Articular chondrocyte of knee joint (primary cell): ENCODE measurements at places on chromosomes 7 and 10. TPM values are rescaled to one million over a fixed set of nuclear protein-coding genes. Genes with fewer than 3 reads are reported as not detected.

PRR15 gene
- total RNA-seq: not detected in 2 replicates

TMEM196 gene
- total RNA-seq: 0.11 and 0.13 TPM in 2 replicates

NUP42 gene
- 28.0 and 37.2 TPM in 2 replicates for total RNA-seq

ADAMTS14 gene
- total RNA-seq: 0.86 and 0.91 TPM in 2 replicates

GRM8 gene
- not detected in 2 replicates for total RNA-seq

MSMB gene
- total RNA-seq: not detected in 2 replicates

ITPRID1 gene
- total RNA-seq: not detected in 2 replicates

NPSR1 gene
- total RNA-seq: not detected in 2 replicates

TRIL gene
- 0.13 and 0.22 TPM in 2 replicates for total RNA-seq

NCF1 gene
- total RNA-seq: not detected in 2 replicates

GRID2IP gene
- total RNA-seq: under 0.01 and 0.11 TPM in 2 replicates

CDK1 gene
- total RNA-seq: 24.0 and 32.9 TPM in 2 replicates

EGR2 gene
- total RNA-seq: 0.13 and 0.86 TPM in 2 replicates

CPA2 gene
- total RNA-seq: 0.26 and 0.43 TPM in 2 replicates

CHN2 gene
- total RNA-seq: 0.32 TPM in 1 of 2 replicates, not detected in the other

LIPK gene
- total RNA-seq: not detected in 2 replicates

PGAM2 gene
- 0.32 and 0.65 TPM in 2 replicates for total RNA-seq

CASTOR2 gene
- total RNA-seq: 17.3 and 21.7 TPM in 2 replicates

MACC1 gene
- 0.13 and 0.22 TPM in 2 replicates for total RNA-seq

TMEM176A gene
- total RNA-seq: not detected in 2 replicates

INSYN2A gene
- total RNA-seq: 0.13 TPM in 1 of 2 replicates, not detected in the other

PTF1A gene
- not detected in 2 replicates for total RNA-seq

AP1S1 gene
- total RNA-seq: 71.2 and 96.6 TPM in 2 replicates

C7orf33 gene
- total RNA-seq: not detected in 2 replicates

CYP26C1 gene
- 0.11 and 0.26 TPM in 2 replicates for total RNA-seq

NKX2-3 gene
- not detected in 2 replicates for total RNA-seq

TRIM74 gene
- total RNA-seq: 0.13 TPM in 1 of 2 replicates, not detected in the other

HMX2 gene
- total RNA-seq: not detected in 2 replicates

C7orf57 gene
- total RNA-seq: under 0.01 TPM in 1 of 2 replicates, not detected in the other

HABP2 gene
- total RNA-seq: not detected in 2 replicates

C10orf143 gene
- 2.5 and 2.7 TPM in 2 replicates for total RNA-seq

PNLIPRP3 gene
- not detected in 2 replicates for total RNA-seq

PLXNA4 gene
- total RNA-seq: 14.5 and 21.7 TPM in 2 replicates

DNAH11 gene
- total RNA-seq: 0.39 and 1.3 TPM in 2 replicates

GSTO2 gene
- 9.0 and 11.0 TPM in 2 replicates for total RNA-seq

LEP gene
- total RNA-seq: 0.11 TPM in 1 of 2 replicates, not detected in the other

ABCB4 gene
- total RNA-seq: 0.65 and 3.5 TPM in 2 replicates

ELN gene
- total RNA-seq: 198 TPM in 2 replicates

WEE2 gene
- total RNA-seq: not detected in 2 replicates

AP5Z1 gene
- total RNA-seq: 33.8 and 39.9 TPM in 2 replicates

KLF14 gene
- total RNA-seq: 0.13 TPM in 1 of 2 replicates, not detected in the other

SLC18A3 gene
- total RNA-seq: not detected in 2 replicates

BMI1 gene
- total RNA-seq: 79.6 and 98.9 TPM in 2 replicates

ZNF775 gene
- total RNA-seq: 2.9 and 3.4 TPM in 2 replicates

MEST gene
- 988 and 1,396 TPM in 2 replicates for total RNA-seq

SEPTIN7 gene
- total RNA-seq: 292 and 352 TPM in 2 replicates
